ENCODE measurements at places on chromosomes 2 and 18.

DNA sequence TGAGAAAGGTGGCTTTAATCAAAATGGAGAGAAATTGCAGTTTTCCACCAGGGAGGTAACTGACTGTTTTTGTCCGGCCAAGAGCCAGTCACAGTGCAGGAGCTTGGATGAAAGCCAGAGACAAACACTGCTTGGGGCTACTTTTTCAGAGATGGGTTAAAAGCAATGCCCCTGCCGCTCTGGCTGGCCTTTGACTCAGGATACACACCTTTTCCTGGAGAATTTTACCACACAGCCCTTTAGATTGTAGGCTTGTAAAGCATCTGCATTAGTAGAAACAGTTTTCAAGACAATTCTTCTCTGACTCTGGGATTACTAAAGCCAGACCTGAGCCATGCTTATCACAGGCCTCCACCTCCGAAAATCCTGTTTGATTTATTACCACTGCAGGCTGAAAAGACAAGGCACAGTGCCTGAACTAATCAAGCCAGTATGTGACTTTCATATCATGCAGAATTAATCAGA lies 79.7 kb downstream of the CCBE1 start:
- no peak for DNase-seq

DNA sequence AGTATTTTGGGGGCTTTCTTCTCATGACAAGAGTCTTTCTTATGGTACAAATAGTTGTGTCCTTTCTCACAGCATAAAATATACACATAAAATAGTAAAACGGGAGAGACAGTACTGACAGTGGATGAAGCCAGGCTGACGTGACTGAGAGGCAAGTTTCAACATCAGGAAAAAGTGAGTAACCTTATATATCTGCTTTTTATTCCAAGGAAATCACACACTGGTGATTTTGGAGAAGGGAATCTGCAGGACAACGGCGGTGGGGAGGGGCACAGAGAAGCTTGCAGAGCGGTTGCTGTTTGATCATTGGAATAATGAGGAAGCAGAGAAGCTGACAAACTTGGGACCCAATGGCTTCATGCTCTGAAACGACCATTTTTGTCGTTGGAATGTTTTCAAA lies 130.6 kb upstream of the ZNF236 start:
- DNase-seq, result no peak

DNA sequence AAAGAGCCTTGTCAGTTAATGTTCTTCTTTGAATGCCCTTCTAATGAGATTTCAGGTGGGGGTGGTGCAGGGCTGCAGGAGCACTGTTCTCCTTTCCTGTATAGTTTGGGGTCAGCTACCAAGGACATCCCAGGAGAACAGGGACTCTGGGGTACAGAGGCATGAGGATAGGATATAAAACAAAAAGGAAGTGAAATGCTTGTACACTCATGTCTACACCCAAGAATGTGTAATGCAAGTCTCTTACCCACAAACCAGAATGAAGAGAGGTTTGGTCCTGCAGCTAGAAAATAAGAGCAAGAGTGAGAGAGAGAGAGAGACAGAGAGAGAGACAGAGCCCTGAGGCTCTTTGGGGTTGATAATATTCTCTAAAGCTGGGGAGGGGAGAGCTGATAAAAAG lies 151.8 kb upstream of the KCTD1 start:
- DNase-seq, result no peak

- no peak for DNase-seq
Observed at GRCh38 chr2:6446938-6447608, 418.6 kb downstream of the CMPK2 start.

- no peak for DNase-seq
Observed at GRCh38 chr2:169716238-169716886, 17.3 kb upstream of the KLHL23 start.

DNA sequence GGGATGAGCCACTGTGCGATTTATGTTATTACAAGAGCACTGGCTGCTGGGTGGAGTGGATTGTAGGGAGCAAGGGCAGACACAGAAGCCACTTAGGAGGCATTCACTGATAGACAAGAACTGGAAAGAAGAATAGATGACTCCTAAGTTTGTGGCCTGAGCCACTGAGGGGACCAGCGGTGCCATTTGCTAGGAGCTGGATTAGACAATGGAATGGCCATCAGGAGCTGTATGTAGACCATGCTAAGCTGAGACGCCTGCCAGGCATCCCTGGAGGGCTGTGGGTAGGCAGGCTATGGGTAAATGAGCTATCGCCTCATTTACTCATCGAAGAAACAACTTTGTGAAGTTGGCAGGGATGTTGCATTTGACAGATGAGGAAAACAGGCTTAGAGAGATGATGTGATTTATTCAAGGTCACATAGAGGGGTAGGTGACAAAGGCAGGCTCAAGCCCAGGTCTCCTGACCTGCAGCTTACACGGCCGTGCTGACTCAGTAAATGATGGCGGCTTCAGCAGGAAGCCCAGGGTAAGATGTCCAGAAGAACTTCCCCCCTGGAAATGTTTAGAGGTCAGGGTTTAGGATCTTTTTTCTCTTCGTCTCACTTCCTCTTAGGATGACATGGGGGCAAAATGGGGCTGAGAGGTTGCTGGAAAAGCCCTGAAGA lies 2.8 kb downstream of the MFSD2B start:
- no peak for DNase-seq

DNA sequence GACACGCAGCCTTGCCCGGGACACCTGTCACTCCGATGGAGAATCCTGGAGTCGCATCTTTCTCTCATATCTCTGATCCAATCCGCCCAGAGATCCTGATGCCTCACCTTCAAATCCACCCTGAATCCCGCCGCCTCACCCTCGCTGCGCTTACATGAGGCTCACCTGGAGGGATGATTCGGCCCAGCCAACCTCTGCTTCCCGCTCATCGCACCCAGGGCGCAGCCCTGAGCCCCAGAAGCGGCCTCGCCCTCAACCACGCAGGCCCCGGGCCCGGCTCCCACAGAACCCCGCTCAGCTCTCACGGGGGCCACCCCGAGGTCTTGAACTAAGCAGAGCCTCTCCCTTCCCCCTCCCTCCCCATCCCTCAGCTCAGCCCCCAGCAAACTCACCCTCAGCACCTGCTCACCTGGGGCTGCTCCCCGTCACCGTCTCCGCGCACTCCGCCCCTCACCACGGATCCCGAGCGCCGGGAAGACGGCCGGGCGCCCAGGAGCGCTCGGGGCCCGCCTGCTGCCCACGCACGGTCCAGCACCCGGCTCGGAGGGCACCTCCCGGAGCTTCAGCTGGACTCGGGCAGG lies 160.0 kb downstream of the NDUFA10 start:
- DNase-seq, result no peak

DNA sequence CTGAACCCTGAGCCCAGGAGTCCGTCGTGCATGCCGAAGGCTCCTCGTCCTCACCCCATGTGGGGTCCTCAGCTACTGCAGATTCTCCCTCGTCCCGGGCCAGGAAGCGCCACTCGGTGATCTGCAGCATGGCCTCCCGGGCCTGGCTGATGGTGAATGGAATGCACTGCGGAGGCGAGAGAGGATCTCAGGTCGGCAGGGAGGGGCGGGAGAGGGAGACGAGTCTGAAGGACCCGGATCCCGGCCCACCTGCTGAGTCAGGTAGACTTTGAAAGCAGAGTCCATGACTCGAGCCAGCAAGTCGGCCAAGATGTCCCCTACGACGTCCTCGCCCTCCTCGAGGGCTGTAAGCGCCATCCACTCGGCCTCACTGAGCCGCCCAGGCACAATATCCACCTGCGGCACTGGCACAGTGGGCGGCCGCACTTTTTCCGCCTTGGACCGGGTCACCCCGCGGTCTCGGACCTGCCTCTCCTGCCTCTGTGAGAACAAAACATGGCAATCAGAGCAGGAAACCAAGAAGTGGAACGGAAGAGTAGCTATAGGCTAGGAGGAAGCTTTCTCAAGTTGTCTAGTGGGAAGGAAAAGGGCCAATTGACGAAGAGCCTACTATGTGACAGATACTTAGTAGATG lies 5.5 kb downstream of the C2orf81 start:
- DNase-seq, result no peak

- no peak for DNase-seq
Observed at GRCh38 chr18:80200171-80200931, 47.0 kb downstream of the PARD6G start.

DNA sequence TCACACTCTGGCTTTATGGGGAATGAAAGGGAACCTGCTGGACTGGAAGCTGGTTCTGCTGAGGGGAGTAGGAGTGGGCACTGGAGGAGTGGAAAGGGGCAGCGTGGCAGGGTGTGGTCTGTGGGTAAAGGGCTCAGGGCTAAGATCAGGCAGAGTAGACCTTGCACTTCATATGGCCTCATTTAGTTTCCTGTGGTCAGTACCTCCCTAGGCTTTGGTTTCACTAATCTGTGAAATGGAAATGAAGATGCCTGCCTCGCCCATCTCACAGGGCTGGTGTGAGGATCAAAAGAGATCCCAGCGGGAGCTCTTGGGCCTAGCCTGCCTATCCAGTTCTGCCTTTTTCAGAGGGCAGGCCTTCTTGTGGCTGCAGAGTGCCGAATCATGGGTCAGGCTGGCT lies 208.7 kb downstream of the LOXHD1 start:
- no peak for DNase-seq
